ENCODE measurements at places on chromosomes 6 and 20. TPM values are rescaled to one million over a fixed set of nuclear protein-coding genes. Genes with fewer than 3 reads are reported as not detected.

GRCh38 chr6:133886104-133886775 is 2.7 kb upstream of the TCF21 start:
- no peak for DNase-seq

GRCh38 chr6:167721291-167721690 is 105.4 kb upstream of the AFDN start:
- no peak for DNase-seq

DNA sequence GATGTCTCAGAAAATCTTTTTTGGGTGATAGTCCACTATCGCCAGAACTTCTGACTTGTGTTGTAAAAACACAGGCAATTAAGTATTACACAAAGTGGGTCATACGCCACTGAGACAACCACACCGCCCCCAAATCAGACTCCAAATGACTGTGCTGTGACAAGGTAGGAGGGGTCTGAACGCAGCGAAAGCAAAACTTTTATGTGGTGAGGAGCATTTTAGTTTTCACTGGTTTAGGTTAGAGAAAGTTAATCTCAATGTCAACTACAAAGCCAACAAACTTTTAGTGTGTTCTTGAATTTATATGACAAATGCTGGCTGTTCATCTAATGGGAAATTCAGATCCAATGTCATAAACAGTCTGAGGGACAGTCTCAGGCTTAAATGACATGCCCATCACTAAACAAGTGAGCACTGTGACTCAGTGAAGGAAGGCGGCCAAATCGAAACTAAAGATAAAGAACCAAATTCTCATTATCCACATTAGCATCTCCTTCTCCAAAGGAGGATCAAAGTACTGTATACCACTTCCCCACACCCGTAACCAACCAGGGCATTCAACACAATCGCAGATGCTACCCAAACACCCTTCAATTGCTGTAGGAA is 186.7 kb downstream of the GJA10 start:
- DNase-seq = peak; percentile 84

DNA sequence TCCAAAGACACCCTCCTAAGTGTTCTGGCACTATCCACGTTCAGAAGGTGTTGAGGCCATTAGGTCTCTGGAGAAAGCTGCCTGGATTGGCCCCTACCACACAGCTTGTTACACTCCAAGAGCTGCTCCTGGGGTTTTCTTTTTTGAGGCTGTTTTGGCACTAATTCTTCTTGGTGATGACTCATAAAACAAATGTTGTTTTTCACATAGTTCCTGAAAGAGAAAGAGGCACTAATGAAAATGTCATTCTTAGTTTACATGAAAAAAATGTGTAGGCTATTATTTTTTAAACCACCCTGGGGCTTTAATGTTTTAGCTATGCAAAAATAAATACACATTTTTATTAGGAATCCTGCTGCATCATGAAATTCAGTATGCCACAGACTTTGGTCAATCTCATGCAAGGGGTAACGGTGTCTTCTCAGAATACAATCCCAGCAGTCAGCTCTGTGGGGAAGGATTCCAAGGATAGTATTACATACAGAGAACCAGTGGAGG is 38.1 kb downstream of the TBPL1 start:
- no peak for DNase-seq

GRCh38 chr6:152432758-152433157 is 204.4 kb downstream of the SYNE1 start:
- DNase-seq = no peak

DNA sequence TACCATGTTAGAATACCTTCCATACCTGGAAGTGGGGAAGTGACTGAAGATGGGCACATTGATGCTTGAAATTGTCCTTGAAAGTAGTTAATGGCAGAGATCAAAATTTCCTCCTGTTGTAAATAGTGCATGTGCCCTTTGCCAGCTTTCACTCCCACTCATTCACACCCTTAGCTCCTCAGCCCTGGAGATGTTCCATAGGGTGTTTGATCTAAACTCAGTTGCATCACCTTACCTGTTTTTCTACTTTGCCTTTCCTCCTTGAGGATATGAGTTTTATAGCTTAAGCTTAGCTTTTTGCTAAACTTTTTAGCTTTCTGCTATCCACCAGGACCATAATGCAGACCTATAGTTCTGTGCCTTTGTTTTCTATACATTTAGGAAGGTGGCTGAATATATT is 69.0 kb downstream of the CEP57L1 start:
- no peak for DNase-seq

- DNase-seq = no peak
Observed at GRCh38 chr20:6909608-6910007, 142.1 kb downstream of the BMP2 start.

DNA sequence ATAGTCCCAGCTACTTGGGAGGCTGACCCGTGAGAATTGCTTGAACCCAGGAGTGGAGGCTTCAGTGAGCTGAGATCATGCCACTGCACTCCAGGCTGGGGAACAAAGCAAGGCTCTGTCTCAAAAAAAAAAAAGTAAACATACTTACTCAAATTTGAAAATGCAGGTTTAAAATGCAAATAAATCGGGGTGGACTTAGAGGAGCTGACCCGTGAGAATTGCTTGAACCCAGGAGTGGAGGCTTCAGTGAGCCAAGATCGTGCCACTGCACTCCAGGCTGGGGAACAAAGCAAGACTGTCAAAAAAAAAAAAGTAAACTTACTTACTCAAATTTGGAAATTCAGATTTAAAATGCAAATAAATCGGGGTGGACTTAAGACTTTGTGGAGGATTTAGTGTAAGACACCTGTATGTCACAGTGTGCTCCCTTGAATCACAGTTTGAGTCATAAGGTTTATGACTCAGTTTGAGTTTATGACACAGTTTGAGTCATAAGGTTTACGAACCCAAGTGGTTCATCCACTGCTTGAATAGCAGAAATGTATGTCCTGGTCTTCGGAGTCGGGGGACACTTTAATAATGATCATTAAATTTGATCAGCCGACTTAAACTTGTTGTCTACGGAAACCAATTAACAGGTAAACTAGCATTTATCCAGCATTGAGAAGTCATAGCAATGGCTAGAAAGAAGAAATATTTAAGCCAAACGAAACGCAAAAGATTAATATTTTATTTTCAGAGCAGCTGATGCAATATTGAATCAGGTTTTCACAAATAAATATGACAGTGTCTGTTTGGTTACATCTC is 6.8 kb upstream of the MRPS10 start:
- DNase-seq = no peak

- DNase-seq = no peak
Observed at GRCh38 chr6:45645302-45645701, 267.6 kb upstream of the SUPT3H start.

GRCh38 chr20:63125838-63126601 is 89.9 kb downstream of the YTHDF1 start:
- no peak for DNase-seq

The WASF1 gene
- total RNA-seq = 5.3 TPM

The ADGRF1 gene
- not detected for total RNA-seq

DNA sequence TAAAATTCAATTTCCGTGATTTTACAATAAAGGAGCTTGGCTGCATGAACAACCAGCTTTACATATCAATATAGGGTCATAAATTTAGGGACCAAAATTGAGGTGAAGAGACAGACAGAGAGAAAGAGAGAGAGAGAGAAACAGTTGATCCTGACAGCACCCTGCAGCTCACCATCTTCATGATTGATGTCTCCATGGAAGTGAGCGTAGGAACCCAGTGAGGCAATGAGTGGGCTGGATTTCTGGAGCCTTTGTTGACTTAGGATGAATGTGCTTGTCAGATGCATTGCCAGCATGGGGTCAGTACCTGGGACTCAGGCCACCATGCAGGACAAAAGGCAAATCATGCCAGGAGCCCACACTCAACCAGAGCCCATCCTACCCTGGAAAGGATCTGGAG is 165.1 kb upstream of the SYNDIG1 start:
- no peak for DNase-seq

The SH3BGRL2 gene
- total RNA-seq = 5.2 TPM

- no peak for DNase-seq
Observed at GRCh38 chr6:73586416-73586974, 65.7 kb upstream of the EEF1A1 start.

- no peak for DNase-seq
Observed at GRCh38 chr20:47782076-47782475, 3.2 kb downstream of the SULF2 start.

The CALHM6 gene
- 7.4 TPM for total RNA-seq

DNA sequence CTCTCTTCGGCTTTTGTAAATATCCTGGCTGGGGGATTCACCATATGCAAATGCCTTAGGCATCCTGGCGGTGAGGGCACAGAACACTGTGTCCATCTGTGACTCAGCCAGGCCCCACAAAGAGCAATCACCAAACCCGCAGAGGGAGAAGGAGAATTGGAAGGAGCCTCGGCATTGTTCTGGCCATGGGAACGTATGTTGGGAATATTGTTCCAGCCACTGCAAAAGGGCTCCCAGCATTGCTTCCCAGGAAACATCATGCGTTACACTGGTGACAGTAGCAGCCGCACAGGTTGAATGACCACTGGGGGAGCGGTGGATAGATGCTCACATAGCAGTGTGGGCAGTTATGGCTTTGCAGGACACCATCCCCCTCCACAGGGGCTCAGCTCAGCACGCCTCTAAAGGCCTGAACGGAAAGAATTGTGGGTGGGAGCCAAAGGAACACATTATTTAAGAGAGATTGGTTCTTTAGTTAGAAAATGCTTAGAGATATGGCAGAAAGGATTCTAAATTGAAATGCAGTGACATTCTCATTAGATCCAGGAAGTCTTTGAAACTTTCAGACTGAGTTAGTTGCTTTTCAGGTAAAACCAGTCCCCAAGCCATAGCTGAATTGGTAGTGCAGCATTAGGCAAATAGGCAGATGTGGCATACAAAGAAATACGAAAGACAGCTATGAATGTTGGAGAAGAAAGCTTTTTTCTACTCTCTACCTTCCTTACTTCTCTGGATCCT is 104.3 kb downstream of the RNF144B start:
- DNase-seq = no peak

The TDRD6 gene
- total RNA-seq = not detected

GRCh38 chr6:14966096-14966905 is 279.6 kb upstream of the JARID2 start:
- DNase-seq = no peak

DNA sequence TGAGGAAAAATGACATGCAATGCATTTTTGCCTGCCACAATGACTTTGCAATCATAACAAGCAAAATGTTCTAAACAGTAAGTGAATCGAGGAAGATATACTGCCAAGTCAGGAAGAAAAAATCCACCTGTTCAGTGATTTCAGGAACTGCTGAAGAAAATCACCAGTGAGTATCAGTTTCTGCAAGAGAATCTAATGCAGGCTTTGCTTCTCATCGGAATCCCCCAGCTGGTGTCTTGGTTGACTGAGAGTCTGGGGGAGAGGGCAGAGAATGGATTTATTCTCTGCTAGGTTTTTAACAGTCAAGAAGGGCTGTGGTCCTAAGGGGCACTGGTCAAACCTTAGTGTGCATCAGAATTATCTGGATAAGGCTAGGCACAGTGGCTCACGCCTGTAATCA is 363.4 kb downstream of the CDH26 start:
- DNase-seq = no peak

DNA sequence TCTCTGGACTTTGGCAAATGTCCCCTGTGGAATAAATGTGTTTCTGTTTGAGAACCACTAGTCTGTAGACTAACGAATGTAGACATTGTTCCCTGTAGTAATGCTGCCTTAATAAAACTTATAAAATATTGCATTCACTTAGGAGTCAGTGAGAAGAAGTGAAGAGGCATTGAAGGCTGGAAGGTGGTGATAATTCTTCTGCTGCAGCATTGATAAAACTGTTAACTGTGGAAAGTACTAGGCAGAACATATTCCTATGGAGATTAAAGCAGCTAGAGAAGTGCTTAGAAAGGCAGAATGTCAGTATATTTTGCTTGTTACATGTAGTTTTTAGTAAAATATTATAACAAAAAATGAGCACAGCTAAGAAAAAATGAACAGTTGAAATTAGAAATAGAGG is 4.8 kb downstream of the PGK2 start:
- no peak for DNase-seq

DNA sequence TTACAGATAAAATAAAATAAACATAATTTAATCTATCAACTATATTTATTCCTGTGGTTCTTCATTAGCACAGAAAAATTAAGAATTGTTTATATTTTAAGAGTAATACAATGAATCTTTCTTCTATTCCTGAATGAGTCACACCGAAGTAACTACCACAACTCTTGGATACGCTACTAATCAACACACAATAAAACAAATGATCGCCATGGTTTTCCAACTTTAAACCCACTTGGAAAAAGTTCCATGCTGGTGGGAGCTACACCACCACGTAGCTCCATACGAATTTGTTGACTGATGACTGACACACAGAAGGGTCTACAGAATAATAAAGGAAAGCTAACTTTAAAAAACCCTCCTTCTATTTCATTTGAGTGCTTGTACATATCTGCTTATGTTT is 135.8 kb upstream of the NEDD9 start:
- DNase-seq = no peak

DNA sequence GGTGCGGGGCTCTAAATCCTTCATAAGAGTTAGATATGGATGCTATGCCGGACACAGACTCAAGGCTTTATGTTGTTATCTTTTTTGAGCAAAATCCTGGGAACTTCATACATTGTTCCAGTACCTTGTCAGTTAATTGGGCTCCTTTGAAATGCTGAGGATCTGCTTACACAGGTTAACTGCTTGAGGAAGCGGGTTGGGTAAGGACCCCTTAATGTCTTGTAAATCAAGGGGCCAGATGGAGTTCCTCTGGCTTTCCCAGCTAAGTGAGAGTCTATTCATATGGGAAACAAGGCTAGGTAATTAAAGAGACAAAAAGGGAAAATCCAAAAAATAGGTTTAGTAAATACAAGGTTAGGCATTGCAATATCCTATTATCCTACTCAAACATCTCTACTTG is 141.5 kb downstream of the OR2B2 start:
- DNase-seq = no peak

GRCh38 chr6:158409451-158409850 is 97.2 kb downstream of the TULP4 start:
- DNase-seq = no peak

The EBF4 gene
- total RNA-seq = 0.66 TPM

GRCh38 chr6:168858926-168859325 is 394.7 kb downstream of the THBS2 start:
- DNase-seq = no peak

GRCh38 chr20:37516811-37517750 is 4.0 kb upstream of the NNAT start:
- DNase-seq = no peak
